ENCODE measurements at places on chromosomes 12 and 14.

- peak; percentile 35 for DNase-seq
Measured at GRCh38 chr12:94149119-94149780, 873 bp downstream of the PLXNC1 start.

- DNase-seq = no peak
Measured at GRCh38 chr12:83349907-83350611, 663.4 kb downstream of the TMTC2 start.

GRCh38 chr12:24705216-24705615 is 243.7 kb downstream of the BCAT1 start:
- no peak for DNase-seq

DNA sequence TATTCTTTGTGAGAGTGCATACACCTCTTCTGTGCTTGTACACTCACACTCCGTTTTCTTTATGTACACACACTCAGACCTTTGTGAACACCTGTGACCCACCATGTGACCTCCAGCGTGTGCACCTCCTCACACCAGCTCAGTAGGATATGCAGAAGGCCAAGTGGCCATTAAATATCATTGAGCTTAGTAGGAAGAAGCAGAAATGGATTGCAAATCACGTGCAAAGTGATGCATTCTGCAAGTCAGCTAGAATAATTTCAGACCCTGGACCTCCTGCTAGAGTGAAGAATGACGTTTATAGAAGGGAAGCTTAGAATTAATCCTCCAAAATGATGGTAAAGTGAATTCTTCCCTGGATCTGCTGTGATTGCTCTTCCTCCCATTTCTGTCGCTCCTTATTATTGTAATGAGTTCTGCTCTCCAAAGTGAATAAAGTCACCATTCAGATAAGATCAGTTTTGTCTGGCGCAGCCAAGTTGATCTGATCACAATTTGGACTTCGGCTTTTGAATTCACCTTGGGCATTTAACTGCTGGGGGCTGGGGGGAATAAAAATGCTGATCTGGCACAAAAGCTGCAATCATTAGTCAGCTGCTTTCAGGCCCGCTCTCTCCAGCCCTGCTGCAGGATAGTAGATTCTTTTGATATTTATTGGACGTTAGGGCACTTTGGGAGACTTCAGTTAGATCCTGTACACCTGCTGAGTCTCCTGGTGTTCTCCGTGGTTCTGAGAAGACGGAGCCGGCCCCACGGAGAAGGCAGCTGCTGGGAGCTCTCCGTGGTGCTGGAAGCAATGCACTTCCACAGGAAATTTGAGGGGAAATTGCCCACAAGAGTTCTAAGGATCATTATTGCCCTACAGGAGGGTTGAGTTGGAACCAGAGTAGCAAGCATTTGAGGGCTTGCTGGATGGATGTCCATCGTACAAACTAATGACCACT is 12.4 kb upstream of the NRXN3 start:
- DNase-seq = peak; percentile 37

- no peak for DNase-seq
Measured at GRCh38 chr14:50775357-50775756, 55.6 kb downstream of the NIN start.

DNA sequence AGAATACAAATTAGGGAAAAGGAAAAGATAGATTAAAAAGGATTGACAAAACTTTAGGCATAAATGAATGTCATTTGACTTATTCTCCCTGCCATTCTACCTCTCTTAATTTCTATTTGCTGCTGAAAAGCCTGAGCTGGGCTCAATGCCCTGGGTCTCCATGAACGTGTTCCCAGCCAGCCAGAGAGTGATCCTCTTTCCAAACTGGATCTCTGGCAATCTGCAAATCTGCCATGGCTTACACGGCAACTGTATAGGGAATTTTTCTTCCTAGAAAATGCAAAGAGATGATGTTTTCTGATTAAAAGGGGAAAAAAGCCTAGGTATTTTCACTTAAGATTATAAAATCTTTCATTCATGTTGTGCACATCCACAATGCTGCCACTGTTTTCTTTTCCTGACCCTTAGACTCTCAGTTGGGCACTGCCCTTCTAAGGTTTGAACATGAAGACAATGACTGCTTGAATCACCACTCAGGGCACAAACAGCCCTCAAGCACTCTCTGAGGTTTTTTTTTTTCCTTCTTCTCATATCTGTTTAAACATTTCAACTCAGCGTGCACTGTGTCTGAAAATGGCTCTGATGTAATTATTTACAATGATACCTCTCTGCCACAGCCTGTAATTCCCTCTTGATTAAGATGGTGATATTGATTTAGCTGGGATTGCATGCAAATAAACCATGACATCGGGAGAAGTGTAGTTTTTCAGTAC is 60.3 kb downstream of the DACT1 start:
- no peak for DNase-seq

All from left lung (tissue), 14 donors.